ENCODE measurements at places on chromosomes 6 and 20.

DNA sequence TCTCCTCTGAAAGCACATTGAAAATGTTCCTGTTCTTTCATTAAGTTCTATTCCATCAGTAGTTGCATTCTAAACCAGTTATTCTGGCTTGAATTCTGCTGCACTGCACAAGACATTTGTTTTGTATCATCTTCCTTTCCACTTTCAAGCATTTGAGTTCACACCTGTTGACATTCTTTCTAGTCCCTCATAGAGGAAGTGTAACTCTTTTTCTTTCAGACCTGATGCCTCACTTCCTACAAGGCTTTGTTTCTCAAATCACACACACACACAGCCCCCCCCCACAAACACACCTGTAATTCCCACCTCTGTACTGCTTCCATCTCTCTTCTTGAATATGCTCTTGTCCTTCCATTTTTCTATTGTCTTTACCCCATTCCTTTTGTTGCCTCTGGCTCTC lies 50.9 kb downstream of the CCN2 start:
- DNase-seq = no peak

- DNase-seq = no peak
These were observed 72.1 kb downstream of the RSPO3 start for GRCh38 chr6:127190552-127190951.

DNA sequence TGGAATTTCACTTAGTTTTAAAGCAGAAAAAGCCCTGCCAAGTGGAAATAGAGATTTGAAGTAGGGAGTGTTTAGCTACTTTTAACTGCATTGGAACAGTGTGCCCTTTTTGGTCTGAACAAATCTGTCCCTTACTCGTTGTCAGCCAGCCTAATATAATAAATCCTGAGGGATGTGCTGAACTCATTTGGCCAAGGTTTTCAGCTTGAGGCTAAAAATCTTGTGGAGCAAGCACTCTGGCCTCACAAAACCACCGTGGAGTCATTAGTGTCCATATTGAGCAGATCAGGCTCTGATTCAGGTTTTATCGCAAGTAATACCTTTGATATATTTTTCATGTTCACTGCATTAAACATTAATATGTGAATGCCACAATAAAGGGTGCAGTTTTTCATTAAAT lies 383.5 kb downstream of the FRK start:
- DNase-seq = no peak

DNA sequence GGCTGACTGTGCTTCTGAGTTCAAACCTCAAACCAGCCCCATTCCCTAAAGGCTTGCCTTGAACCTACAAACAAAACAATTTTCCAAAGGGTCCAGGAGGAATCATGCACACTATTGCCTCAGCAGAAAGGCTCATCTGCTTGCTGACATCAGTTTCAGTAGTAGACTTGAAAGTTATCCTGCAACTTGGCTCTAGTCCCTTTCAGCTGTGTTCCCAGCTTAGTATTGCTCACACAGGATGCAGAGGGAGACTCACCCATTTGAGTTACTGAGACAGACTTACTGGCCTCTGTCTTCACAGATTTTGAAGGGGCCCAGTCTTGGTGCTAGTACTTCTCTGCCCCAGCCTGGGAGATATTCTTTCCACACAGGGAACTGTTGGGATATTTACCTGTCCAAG lies 38.5 kb upstream of the TFB1M start:
- DNase-seq = no peak

DNA sequence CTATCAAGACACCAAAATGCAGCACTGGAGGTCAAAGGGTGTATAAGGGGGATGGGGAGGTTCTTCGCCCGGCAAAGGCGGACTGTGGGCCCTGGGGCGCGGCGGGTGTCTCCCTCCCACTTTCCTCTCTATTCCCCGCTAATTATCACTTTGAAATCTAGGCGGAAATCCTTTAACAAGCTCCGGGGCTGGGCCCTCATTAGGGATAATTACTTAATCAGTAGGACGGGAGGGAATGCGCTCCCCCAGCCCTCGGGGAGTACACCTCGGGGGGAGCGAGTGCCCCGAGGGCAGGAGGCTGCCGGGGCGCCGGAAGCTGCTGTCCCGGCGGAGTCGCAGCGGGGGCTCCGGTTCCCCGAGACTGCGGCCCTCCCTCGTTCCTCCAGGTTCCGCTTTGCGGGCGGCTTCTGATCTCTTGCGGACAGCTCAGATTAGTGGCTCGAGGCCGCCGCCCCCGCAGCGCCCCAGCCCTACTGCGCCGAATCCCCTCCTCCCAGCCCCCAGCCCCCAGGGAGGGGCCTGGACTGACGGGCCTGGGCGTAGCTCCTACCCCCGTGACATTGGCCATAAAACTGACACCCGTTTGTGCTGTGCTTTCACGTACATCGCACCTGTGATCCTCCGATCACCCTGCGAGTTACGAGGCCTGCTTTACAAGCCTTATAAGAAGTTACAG lies 14.7 kb downstream of the MUCL3 start:
- peak; percentile 65 for DNase-seq

DNA sequence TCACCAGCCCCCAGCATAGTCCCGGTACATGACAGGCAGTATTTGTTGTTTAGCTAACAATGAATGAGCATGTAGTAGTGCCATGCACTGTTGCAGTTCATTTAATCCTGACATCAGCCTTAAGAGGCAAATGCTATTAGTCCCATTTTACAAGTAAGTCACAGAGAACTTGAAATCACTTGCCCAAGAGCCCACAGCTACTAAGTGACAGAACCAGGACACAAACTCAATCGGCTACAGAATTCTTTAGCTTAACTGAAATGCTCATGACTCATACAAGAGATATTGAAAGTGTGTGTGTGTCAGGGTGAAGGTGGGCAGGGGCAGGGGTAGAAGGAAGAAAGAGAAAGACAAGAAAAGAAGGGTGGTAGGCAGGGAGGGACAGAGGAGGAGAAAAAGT lies 52.7 kb downstream of the UNC5CL start:
- no peak for DNase-seq

- no peak for DNase-seq
These were observed 8.0 kb downstream of the PEDS1 start for GRCh38 chr20:50145566-50145965.

- no peak for DNase-seq
These were observed 135.7 kb downstream of the PDE7B start for GRCh38 chr6:135987226-135987625.

GRCh38 chr20:34222208-34222607 lies 19.0 kb upstream of the ASIP start:
- DNase-seq = no peak

- DNase-seq = peak; percentile 87
These were observed 37.8 kb downstream of the RAB44 start for GRCh38 chr6:36735110-36736071.

- DNase-seq = peak; percentile 62
These were observed 39.9 kb downstream of the RPRD1B start for GRCh38 chr20:38073307-38074071.

DNA sequence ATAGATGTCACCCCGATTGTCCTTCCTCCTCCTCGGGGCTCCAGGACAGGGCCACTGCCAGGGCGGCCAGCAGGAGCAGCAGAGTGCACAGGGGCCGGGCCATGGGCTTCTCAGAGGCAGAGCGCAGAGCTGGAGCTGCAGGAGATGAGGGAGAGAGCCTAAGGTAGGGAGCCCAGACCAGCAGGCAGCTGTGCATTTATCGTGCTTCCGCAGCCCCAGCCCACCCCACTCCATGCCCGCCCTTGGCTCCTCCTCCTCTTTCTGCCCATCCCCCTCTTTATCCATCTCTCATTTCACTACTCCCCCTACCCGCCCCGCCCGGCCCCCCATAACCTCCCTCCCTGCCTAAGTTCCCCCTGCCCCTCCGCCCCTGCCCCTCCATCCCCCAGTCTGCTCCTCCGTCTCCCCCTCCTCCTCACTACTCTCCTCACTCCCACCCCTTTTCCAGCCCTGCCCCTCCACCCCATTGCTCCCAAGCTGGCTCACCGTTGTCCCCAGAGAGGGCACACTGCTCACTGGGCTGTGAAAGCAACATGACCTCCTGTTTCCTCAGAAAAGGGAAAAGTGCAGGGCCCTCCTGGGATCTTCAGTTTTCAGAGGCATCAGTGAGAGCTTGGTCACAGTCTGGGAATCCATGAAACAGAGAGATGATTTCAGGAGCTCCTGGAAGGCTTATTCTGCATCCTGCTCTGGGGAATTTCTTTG lies 25.5 kb upstream of the CST1 start:
- no peak for DNase-seq
